ENCODE measurements at places on chromosomes 2 and 18. TPM values are rescaled to one million over a fixed set of nuclear protein-coding genes. Genes with fewer than 3 reads are reported as not detected.

The CCDC121 gene
- 1.0 TPM for total RNA-seq

The LIMS2 gene
- total RNA-seq, result 13.9 TPM

The ITGA6 gene
- 36.5 TPM for total RNA-seq

The PKDCC gene
- total RNA-seq, result not detected

Measured in T-helper 1 cell treated with Interleukin-12 subunit alpha and Interleukin-12 subunit beta and Interleukin-4 antibody, amounts not matched to agents 30 ng/mL and 1 ng/mL, for 36 hours (primary cell).